ENCODE measurements at places on chromosomes 6 and 20. TPM values are rescaled to one million over a fixed set of nuclear protein-coding genes. Genes with fewer than 3 reads are reported as not detected.

COL11A2 gene
- total RNA-seq: 4.3 TPM

CBLN4 gene
- not detected for total RNA-seq

WASF1 gene
- total RNA-seq: 46.4 TPM

WFDC2 gene
- total RNA-seq: 188 TPM

NKAIN2 gene
- total RNA-seq: 3.1 TPM

ANKEF1 gene
- 10.9 TPM for total RNA-seq

SIRPA gene
- 16.2 TPM for total RNA-seq

CFB gene
- total RNA-seq: 3.9 TPM

RRAGD gene
- 8.0 TPM for total RNA-seq

MRPS18B gene
- 28.2 TPM for total RNA-seq

GRCh38 chr6:154161689-154162088 lies 122.6 kb downstream of the OPRM1 start:
- no peak for DNase-seq

- no peak for DNase-seq
Observed at GRCh38 chr6:135289816-135290215, 108.7 kb downstream of the MYB start.

GRCh38 chr6:119273272-119274196 lies 76.0 kb downstream of the MAN1A1 start:
- no peak for DNase-seq

GRCh38 chr6:10404799-10405512 lies 9.9 kb downstream of the TFAP2A start:
- DNase-seq: no peak

DNA sequence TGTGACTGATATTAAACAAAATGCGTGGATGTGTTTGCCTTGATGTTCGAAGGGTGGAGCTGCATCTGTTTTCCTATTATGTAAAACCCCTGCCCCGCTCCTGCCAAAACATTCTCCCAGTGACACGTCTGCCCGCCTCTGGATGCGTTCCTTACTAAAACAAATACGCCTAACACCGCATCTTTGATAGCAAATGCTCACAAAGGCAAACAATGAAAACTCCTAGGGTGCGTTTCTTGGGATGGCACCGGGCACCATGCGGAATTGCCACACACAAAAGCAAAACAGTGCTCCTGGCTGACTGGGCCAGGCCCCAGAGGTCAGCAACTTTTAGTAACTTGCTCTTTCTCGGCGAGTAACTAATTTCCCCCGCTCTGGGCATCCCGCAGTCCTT lies 9.0 kb upstream of the FOXC1 start:
- DNase-seq: no peak

DNA sequence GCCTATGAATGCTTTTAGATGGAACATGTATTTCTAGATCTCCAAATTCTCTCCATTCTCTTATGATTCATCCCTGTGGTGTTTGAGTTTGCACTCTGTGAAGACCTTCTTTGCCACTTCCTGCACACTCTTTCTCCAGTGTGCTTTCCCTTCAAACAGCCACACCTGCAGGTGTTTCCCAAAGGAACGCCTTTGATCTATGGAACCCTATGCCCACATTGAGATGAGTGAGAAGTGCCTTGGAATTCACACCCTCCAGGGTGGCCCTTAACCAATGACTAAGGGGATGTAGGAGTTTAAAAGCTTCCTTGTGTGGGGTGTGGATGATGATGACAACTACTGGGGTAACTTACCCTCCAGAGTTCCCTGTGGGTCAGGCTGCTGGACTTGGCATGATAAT lies 570.1 kb downstream of the DHX35 start:
- no peak for DNase-seq

GRCh38 chr6:55818482-55818881 lies 56.9 kb downstream of the BMP5 start:
- DNase-seq: no peak

DNA sequence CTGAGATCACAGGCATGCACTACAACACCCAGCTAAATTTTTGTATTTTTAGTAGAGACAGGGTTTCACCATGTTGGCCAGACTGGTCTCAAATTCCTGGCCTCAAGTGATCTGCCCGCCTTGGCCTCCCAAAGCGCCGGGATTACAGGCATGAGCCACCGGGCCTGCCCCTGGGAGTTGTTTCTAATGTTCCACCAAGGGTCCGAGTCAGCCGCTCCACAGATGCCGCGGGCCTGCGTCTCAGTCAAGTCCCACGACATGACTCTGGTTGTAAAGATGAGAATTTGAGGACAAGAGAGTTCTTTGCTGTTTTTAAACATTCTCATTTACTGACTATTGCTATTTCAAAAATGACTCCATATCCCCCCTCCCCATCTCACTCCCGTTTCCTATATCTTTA lies 30.8 kb downstream of the BNIP5 start:
- no peak for DNase-seq

DNA sequence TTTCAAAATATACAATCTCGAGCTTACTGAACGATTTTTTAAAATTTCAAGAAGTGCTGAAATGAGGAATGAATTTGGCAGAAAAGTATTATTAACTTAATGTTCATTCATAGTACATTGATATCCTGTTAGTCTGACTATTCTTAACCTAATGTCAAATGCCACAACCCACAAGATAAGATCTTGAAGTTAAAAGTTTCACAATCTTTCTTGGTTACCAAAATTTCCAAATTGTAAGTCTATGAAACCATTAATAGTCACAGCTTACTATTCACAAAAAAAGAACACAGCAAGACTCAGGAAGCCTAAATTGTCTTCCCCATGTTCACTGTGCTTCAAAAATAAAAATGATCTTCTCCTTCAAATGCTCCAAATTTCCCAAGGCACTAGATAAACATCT lies 71.3 kb downstream of the HACE1 start:
- no peak for DNase-seq

GRCh38 chr20:6651016-6651415 lies 116.5 kb upstream of the BMP2 start:
- no peak for DNase-seq

- no peak for DNase-seq
Observed at GRCh38 chr6:11908436-11909105, 103.5 kb upstream of the HIVEP1 start.

DNA sequence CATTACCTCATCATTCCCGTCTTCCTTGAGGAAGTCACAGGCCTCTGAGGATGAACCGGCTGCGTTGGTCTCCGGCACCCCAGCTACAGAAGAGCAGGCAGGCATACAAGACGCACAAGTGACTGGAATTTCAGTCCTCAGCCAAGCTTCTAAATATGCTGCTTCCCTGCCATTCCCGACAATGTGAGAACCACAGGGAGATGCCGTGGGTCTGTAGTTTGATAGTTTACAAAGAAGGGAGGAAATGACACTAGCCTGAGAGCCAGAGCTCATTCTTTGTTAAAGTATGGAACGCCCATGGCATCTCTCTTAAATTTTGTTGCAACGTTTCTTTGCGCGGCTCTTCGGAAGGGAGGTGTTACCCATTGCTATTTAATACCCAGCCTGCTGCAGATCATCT lies 25.7 kb downstream of the HEBP2 start:
- DNase-seq: no peak

- DNase-seq: peak; percentile 72
Observed at GRCh38 chr6:57221191-57221935, 744 bp downstream of the RAB23 start.

DNA sequence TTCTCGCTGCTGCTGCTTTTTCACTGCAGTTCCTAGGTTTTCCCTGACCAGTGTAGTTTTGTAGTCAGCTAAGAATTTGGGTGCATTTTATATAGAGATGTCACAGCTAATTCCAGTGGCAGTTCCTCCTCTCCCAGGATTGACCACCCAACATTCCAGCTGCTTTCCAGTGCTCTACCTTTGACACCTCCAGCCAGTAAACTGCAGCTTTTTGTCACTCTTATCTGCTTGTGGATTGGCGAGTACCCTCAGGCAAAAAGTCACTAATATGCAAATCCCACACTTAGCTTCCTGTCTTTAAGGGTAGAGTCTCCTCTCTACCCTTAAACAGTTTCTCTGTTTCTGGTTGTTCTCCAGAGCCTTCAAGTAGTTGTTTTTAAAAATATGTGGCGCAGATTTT lies 146.9 kb upstream of the KCNG1 start:
- DNase-seq: no peak

DNA sequence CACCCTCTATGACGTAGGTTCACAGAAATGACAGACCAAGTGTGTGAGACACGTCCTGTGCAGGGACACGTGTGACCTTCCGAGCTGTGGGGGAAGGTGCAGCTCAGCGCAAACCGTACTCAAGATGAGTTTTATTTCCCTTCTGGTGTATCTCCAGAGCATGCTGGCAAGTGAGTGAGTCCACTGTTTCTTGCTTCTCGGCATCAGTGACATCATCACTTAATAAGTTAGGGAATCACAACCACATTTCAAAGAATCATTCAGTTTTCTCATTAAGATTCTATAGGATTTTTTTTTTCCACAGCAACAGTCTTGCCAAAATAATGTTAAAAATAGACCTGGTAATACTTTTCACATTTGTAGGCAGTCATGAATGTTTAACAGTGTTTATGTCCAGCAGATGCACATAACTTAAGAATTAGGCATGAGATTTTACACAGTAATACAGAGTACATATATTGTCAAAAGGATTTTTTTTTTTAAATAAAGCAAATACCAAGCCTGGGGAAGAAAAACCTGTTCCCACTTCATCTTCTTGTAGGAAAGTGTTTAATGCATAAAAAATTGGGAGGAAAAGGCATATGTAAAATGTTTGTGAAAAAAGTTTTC lies 417.8 kb downstream of the CDC5L start:
- DNase-seq: no peak

GRCh38 chr6:79536585-79536953 lies 661 bp downstream of the LCA5 start:
- DNase-seq: no peak

DNA sequence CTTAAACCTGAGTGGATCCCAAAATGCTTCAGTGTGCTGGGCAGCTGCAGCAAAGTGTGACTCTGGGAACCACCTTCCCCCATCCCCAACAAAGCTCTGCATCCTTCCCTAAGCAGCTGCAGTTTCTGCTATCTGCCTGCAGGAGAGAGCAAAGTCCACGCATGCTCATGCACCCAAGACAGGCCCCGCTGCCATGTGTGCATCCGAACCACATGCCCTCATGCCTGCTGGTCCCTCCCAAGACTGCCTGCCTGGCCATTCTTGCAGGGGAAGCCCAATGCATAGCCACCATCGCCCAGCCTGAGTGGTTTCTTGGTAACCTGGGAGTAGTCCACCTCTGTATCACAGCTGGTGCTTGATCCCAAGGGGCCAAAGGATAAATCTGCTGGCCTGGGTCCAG lies 94.3 kb upstream of the OLIG3 start:
- no peak for DNase-seq

- DNase-seq: no peak
Observed at GRCh38 chr20:11686820-11687543, 230.7 kb upstream of the BTBD3 start.

- DNase-seq: no peak
Observed at GRCh38 chr6:20434766-20435165, 33.1 kb downstream of the E2F3 start.

GRCh38 chr6:134517868-134518267 lies 200.0 kb upstream of the SGK1 start:
- no peak for DNase-seq

GRCh38 chr20:55684578-55684977 lies 320.7 kb downstream of the CBLN4 start:
- no peak for DNase-seq

- no peak for DNase-seq
Observed at GRCh38 chr6:27128311-27129094, 119.0 kb upstream of the PRSS16 start.

DNA sequence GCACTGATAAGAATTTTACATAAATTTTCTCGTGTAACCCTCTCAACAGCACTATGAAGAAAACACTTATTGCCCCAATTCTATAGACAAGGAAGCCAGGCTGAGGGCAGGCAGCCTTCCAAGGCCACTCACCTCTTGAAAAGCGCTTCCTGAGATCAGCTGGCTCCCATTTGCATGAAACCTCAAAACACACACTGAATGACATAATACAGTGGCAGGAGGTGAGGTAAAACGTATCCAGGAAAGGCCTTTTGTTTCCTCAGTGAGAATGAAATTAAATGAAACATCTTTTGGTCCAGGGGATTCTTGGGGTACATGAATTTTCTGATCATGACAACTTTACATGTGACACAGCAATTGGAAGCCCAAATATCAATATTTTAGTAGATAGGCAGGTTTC lies 112.5 kb downstream of the WDR27 start:
- no peak for DNase-seq

- DNase-seq: no peak
Observed at GRCh38 chr6:128068119-128068479, 167.2 kb upstream of the THEMIS start.

- no peak for DNase-seq
Observed at GRCh38 chr6:136076496-136076895, 173.6 kb downstream of the MTFR2 start.
